ENCODE measurements at places on chromosomes 4 and X.

- no peak for DNase-seq
Measured at GRCh38 chrX:68415316-68415715, 18.0 kb downstream of the OPHN1 start.

DNA sequence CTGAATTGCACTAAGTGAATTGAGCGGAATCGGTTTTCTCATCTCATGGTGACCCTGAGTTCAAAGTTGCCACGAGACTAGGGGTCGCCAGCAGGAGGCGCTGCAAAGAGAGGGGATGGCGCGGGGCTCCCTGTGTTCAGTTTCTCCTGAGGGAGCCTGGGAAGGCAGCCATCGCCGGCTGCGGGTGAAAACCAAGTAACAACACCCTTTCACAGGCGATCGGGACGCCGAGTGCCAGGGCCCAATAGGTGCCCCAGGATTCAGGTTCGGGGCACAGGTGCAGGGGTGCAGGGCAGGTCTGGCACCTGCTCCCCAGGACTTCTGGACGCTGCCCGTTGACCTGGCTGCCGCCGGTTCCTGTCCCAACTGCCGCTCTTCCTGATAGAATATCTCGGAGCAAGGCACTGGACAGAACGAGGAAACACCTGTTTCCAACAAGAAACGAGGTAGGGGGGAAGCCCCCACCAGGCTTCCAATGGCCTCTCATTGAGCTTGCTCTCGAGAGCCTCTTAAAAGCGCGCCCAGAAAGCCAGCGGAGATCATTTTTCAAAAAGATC lies 1.1 kb upstream of the FGF16 start:
- DNase-seq: peak; percentile 60

- no peak for DNase-seq
Measured at GRCh38 chrX:18696653-18697052, 10.8 kb upstream of the PPEF1 start.

DNA sequence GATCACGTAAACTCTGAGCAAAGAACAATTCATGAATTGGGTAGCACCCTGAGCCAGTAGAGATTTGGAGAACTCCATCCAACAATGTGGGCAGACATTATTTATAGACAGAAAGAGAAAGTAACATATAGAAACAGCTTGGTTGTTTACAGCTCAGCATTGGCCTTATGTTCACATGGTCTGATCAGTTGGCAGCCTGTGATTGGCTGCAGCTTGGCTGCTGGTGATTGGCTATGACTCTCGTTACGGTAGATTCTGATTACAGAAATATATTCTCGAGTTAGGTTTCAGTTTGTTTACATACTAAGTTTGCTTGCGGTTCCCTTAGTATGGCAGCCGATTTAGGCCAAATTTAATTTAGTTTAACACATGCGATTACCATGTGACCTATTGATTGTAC lies 663.4 kb downstream of the RAPGEF2 start:
- no peak for DNase-seq

- no peak for DNase-seq
Measured at GRCh38 chr4:42280327-42281095, 116.8 kb upstream of the SHISA3 start.

Data from ecto neural progenitor cell (in vitro differentiated cells).